ENCODE measurements at places on chromosomes 5 and 9.

GRCh38 chr9:96619491-96620180 is at the start of gene CDC14B:
Gene CDC14B (minus strand): TSS chr9:96619843. CDS start chr9:96619378, 465 bp downstream.
- DNase-seq = peak; percentile 53

DNA sequence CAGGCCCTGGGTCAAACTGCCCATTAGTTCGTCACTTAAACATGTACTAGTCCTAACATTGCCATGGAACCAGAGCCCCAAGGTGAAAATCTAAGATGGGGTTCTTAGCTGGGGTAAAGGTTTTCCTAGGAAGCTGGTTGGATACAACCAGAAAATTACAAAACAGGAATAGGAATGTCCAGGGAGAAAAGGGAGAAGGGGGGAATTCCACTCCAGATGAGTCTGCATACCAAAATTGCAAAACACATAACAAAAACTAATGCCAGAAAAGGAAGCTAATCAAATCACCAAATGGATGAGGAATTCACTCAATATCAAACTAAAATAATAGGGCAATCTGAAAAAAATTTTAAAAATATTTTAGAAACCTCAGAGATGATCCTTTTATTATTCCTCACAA is 396.2 kb downstream of the EFNA5 start:
- DNase-seq = no peak

- DNase-seq = no peak
Observed at GRCh38 chr9:38619556-38620447, 594 bp downstream of the ANKRD18A start.

DNA sequence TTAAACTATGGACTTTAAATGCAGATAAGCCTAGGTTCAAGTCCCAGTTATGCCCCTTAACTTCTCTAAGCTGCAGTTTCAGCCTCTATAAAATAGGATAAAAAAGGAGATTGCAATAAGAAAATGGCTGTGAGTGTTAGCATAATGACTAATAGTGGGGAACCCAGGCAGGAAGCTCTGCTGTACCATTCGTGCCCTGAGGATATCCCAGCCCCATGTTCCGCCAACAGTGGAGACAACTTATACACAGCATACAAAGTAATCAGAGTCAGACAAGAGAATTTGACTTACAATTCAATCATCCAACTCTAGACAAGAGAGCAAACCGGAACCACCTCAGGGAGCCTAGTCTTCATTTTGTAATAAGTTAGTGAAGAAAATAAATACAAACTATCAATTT is 141.5 kb upstream of the FSTL4 start:
- no peak for DNase-seq

DNA sequence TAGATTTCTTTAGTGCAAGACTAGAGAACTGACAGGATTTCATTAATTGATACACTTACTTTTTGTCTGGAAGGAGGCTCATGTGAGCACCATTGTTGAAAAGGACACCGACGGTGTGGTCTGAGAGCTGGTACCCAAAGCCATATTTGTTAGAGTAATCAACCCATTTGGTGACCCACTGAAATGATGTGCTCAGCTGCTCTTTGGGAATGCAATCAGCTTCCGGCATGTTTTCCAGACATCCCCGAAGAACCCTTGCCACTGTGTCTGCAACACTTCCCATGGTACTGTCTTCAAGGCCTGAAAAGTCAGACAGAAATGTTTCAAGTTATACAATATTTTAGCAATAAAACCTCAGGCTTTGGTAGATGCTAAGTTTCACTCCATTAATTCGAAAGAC is 4.4 kb downstream of the PLK2 start:
- DNase-seq = no peak

DNA sequence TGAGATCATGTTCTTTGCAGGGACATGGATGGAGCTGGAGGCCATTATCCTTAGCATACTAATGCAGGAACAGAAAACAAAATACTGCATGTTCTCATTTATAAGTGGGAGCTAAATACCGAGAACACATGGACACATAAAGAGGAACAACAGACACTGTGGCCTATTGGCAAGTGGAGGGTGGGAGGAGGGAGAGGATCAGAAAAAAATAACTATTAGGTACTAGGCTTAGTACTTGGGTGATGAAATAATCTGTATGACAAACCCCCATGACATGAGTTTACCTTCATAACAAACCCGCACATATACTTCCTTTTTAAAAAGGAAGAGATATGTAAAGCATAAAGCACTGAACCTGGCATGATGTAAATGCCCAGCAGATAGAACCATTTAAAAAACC is 99.0 kb downstream of the MEGF10 start:
- no peak for DNase-seq

- no peak for DNase-seq
Observed at GRCh38 chr9:113350937-113351336, 1.6 kb downstream of the BSPRY start.

DNA sequence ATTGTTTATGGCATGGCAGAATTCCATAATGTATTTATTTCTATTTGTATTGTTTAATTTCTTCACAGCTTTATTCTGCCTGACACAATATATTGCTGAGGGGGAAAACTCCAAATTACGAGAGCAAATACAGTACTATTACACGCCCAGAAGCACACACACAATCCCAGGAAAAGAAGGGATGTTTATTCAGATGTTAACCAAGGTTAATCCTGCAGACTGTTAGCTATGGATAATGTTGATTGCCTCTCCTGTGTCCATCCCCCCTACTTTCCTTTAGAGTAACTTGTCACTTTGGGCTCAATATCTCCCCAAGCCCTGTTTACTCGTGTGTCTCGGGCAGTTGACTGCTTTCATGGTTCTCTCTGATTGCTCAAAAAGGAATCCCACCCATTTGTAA is 84.2 kb upstream of the ERCC6L2 start:
- DNase-seq = no peak

DNA sequence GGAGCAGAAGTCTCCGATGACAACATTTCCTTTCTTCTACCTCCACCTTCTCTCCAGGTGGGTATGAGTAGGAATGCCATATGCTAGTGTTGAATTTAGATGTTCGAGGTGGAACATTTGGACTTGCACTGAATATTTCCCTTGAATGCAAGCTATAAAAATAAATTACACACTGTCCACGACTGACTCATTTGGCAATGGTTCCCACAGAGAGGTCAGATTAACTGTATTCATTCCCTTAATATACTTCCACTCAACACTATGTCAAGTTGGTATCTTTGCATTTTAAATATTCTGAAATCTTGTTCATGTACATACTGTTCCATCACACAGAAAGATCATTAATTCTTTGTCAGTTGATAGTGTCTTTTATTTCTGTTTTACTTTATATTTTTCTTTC is 222.6 kb upstream of the PIK3R1 start:
- no peak for DNase-seq

DNA sequence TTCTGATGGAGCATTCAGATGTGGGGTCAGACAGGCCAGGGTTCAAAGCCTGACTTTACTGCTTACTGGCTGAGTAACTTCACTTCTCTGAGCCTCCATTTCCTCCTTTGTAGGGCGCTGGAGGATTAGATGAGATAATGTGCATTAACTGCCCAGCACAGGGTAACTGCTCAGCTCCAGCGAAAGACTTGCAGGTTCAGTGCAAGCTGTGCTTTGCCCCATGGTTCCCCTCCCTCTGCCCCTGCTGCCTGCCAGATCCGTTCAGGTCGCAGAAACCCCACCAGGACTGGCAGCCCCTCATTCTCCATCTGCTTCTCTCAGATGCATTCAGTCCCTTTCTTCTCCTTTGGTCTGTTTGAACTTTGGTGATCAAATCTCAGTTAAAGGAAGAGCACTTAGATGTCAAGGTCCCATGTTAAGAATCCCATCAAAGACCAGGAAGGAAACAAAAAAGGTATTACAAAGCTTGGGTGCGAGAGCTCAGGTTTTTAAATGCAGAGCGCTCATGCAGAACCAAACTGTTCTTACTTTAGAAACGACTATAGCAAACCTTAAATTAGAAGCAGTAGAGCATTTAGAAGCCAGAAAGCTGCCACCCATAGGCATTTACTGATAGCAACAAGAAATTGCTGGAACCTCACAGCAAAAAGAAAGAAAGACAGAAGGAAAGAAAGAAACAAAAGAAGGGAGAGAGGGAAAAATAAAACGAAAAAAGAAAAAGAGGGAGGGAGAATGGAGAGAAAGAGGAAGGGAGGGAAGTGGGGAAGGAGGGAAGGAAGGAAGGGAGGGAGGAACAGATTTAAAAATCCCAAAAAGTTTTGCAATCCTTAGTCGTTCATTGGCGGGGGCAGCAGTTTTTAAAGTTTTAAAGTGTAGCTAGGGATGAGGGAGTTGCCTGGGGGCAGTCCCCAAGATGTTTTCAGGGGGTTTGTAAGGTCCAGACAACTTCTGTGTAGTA is 23.5 kb downstream of the AFAP1L1 start:
- no peak for DNase-seq

DNA sequence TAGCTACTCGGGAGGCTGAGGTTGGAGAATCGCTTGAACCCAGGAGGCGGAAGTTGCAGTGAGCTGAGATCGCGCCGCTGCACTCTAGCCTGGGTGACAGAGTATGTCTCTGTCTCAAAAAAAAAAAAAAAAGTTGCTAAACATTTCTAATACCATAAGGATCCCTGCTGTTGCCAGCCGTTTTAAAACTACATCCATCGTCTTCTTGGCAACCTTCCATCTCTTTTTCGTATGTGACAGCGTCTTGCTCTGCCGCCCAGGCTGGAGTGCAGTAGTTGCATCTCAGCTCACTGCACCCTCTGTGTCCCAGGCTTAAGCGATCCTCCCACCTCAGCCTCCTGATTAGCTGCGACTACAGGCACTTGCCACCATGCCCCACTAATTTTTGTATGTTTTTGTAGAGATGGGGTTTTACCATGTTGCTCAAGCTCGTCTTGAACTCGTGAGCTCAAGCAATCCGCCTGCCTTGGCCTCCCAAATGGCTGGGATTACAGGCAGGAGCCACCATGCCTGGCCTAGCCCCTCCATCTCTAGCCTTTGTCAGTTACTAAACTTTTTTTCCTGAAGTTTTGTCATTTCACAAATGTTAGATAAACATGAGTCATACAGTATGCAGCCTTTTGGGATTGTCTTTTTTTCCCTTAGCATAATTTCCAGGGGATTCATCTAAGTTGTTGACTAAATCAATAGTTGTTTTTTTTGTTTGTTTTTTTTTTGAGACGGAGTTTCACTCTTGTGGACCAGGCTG is 13.5 kb downstream of the NSD1 start:
- DNase-seq = no peak

DNA sequence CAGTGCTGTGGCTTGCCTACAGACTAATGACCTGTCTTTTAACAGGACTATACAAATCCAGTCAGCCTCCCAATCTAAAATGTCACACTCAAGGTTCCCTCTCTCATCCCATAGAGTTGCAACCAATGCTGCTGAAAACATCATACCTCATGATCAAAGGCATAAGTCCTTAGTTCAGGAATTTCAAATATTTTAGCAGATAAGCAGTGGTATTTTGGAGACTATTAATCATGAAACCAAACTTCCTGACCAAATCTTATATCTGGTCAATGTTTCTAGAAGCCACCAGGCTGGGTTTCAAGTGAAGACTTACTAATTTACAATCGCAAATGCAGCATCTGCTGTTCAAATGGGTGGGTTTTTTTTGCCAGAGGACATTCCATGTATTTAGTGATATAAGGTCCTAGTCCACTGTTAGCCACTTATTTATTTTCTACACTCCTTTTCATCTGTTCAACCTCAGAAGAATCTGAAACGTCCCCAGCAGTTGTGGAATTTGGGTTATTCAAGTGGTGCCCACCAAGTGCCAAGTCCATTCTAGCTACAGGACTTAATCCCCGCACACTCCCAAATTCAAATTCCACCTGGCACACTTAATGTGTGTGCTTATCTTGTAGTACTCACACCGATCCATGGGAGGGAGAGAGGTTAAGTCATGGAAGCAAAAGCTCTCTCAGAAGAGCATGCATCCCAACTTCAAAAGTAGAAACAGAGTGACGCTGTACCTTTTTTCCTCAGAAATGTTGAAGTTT is 5.8 kb downstream of the TAS2R1 start:
- no peak for DNase-seq

DNA sequence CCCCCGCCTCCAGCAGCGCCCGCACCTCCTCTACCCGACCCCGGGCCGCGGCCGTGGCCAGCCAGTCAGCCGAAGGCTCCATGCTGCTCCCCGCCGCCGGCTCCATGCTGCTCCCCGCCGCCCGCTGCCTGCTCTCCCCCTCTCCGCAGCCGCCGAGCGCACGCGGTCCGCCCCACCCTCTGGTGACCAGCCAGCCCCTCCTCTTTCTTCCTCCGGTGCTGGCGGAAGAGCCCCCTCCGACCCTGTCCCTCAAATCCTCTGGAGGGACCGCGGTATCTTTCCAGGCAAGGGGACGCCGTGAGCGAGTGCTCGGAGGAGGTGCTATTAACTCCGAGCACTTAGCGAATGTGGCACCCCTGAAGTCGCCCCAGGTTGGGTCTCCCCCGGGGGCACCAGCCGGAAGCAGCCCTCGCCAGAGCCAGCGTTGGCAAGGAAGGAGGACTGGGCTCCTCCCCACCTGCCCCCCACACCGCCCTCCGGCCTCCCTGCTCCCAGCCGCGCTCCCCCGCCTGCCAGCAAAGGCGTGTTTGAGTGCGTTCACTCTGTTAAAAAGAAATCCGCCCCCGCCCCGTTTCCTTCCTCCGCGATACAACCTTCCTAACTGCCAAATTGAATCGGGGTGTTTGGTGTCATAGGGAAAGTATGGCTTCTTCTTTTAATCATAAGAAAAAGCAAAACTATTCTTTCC is 19.3 kb downstream of the CDKN2A start:
- no peak for DNase-seq

DNA sequence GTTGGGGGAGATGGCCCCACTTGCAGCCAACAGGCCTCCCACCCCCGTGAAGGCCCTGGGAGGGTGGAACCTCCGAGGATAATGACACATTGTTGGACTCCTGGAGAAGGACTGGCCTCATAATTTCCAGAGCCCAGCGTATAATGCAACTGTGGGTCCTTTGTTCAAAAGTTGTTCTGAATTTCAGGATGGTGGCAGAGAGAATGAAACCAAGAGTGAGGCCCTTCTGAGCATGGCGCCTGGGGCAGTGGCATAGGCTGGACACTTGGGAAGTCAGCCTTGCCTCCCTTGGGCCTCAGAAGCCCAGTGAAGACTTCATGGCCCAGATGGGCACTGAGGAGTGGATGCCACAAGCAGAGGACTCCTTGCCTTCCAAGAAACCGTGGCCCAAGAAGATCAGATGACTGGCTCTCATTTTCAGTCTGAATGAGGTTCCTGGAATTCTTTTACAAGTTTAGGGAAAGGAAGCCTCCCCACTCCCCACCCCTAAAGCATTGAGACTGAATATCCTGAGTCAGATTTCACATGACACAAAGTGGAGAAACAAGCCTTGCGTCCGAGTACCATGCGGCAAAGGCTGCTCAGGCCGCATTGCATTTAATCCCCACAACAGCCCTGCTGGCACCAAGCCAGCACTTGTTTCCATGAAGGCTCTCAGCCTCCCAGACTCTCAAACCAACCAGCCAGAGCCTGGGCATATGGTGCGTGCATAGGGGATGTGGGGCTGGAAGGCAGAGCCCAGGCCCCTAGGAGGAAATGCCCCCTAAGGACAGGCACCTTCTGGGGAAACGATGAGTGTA is 96.7 kb upstream of the SMIM23 start:
- no peak for DNase-seq

- DNase-seq = no peak
Observed at GRCh38 chr9:109843641-109844040, 63.6 kb downstream of the PALM2AKAP2 start.

GRCh38 chr9:79975621-79976256 is 404.0 kb downstream of the TLE4 start:
- DNase-seq = no peak
